ENCODE measurements at places on chromosomes 12 and 14. TPM values are rescaled to one million over a fixed set of nuclear protein-coding genes. Genes with fewer than 3 reads are reported as not detected.

ARMH4 gene
- 11.5 TPM for total RNA-seq

- DNase-seq: peak; percentile 59
Measured at GRCh38 chr12:1318327-1319031, 275.9 kb downstream of the FBXL14 start.

GRCh38 chr12:84276215-84276614 lies 636.4 kb downstream of the SLC6A15 start:
- DNase-seq: no peak

GRCh38 chr14:102020058-102020971 lies 55.9 kb downstream of the DYNC1H1 start:
- DNase-seq: no peak

TMTC1 gene
- 164 TPM for total RNA-seq

ATP5MC2 gene
- 148 TPM for total RNA-seq

NTN4 gene
- 40.3 TPM for total RNA-seq

DNA sequence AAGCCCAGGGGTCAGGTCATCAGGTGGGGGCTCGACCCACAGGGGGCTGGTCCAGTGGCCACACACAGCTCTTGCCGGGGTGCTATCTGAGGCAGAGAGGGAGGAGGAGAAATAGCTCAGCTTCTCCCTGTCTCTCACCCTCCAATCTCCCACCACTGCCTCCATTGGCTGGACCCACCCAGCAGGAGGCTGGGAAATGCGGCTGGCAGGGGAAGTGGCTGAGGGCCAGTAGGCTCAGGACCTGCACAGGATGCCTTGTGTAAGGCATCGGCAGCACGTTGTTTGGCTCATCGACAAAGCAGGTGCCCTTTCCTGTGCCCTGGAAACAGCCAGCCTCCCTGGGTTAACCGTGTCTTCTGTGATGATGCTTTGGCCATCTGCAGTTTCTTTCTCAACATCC lies 58.8 kb upstream of the SLC24A4 start:
- no peak for DNase-seq

DNA sequence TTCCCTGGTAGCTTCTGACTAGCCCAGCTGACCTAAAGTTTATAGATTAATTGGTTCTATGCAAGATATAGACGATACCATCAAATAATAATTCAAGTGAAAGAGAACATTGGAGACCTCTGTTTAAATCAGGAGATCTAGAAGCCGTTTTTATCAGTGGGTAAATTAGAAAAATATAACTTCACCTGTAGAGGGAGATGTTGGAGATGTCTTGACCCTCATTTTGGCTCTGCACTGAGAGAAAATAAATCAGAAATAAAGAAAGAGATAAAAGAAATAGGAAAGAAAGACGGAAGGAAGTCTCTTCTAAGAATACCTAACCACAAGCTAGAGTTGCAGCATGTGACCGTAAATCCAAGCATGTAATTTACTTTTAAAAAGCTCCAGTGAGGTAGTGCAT lies 684.5 kb downstream of the C12orf50 start:
- no peak for DNase-seq

CLEC14A gene
- 47.3 TPM for total RNA-seq

DNA sequence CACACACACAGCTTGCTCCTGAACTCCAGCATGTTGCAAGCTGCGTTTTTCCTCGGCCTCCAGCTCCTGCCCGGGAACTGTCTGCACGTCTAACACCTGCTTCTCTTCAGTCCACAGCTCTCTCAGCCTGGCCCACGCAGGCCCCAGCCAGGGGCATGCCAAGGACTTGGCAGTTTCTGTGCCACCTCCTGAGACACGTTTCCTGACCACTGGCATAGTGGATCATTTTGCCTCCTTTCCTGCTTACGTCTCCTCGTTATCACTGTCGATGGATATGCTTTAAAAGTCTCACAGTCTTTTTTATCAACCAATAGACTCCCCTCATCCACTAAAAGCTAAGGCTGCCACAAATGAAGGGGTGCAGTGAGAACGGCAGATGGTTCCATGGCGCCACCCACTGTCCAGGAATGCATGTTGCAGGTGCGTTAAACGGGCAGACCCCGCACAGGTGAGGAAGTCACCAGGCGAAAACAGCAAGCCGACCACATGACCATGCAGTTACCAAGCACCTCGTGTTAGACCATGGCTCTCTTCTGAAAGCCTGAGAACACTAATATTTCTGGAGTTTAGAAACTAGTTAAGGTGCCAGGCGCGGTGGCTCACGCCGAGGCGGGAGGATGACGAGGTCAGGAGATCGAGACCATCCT lies 14.7 kb upstream of the TEAD4 start:
- peak; percentile 67 for DNase-seq

- no peak for DNase-seq
Measured at GRCh38 chr14:52081964-52082363, 13.1 kb upstream of the NID2 start.

DNA sequence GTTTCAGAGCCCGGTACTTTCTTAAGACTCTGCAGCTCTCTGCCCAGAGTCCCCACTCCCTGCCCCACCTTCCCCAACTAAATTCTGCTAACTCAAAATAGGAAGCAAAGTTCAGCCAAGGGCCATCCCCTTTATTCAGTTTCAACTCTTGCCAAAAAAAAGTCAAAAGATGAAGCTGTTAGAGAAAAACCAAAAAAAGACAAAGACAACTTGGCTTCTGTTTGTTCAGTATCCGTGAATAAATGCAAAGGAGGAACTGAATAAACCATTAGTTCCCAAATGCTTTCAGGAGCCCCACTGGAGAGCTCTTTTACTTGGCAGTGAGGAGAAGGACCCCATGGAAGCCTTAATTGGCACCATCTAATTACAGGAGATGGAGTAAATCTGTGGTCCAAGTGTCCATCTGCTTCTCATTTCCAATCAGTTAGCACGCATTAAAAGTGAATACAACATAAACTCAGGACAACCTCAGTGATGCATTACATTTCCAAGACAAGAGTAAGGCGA lies 155.4 kb upstream of the GZMB start:
- DNase-seq: no peak

- DNase-seq: no peak
Measured at GRCh38 chr12:85552461-85552860, 272.4 kb downstream of the ALX1 start.

DNA sequence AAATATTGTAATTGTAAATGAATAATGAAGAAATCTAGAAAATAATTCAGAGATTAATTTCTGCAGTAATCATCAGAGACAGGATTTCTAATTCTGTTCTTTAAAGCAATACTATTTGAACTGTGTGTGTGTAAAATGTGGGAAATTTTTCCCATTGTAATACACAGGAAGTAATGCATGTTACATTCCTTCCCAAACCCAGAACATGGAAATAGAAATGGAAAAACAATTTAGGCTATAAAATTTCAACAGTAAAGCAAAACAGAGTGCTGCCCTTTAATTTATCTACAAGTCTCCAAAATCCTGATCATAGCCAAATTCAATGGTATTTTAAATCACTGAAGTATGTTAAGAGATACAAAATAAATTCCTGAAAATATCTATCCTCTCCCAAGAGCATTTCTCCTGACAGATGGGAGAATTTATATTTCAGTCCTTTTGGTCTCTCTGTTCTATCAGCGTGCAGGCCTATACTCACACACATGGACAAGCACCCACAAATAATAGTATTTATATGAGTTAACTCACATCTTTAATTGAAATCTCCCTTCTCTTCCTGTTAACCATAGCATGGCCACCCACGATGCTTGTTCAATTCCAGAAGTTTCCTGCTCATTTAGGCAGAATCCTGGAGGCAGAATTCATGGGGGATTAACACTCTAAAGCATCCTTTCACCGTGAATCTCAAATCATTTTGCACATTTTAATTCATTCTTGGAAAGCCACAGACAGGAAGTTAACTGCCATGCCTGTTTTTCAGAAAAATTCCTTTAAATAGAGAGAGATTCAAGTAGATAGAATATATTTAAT lies 1465.4 kb upstream of the FLRT2 start:
- no peak for DNase-seq

DNA sequence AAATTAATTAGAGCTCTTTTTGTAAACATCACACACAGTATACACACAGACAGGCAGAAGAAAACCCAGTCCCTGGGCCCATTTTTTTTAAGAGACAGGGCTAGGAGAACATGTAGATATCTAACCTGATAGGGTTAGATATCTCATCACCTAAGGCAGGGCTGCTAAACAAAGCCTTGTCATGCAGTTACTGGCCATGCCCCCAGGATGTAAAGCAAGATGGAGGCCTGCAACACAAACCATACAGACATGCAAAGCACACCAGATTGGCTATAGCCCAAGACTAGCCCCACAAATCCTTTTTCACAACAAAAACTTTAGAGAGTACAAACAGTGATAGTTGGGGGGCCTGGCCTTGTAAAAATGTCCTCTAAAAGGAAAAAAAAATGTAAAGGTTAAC lies 20.5 kb downstream of the CLEC2A start:
- DNase-seq: no peak

DNA sequence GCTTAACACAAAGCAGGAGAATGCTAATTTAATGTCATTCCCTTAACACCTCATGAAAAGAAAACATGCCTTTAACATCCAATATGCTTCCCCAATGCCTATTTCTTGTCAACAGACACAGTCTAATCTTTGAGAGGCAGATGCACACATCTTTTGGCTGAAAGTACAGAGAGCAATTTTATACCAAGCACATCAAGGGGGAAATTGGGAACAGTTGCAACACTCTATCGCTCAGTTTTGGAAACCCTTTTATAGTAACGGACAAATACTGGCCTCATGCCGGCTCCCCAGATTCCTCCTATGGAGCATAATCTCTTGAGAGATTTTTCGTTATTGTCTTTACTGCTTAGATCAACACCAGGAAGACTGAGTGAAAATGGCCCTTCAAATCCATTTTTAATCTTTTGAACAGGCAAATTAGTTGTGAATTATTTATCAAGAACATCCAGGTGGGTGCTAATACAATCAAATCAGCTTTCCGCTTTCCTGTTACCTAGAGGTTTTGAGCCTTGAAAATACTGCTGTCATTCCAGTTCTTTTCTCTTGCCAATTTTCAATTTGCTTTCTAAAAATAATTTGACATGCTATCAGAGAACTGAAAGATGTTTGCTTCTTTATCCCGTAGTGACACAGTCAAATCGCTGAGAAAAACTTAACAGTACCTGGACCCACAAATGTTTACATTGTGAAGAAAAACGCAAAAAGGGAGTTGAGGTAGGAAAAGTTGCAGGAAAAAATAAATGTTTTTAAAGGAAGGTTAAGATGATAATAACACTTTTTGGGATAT lies 60.7 kb upstream of the CAND1 start:
- no peak for DNase-seq

DNA sequence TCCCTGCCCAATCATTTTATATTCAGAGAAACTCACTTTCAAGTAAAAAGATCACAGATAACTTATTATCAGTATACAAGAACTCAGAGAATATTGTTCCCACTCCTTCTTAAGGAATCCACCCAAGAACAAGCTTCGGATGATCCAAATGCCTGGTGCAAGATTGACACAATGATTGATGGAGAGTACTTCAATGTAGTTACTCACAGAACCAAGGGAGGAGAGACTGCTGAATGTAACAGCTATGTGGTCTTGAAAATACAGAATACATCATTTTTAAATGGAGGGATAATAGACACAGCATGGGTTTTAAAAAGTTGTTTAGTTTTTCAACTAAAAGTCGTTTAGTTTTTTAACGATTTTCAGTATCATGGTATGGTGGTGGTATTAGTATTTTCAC lies 38.4 kb upstream of the SELPLG start:
- DNase-seq: no peak

ABHD4 gene
- 45.2 TPM for total RNA-seq

OR6C65 gene
- not detected for total RNA-seq

- DNase-seq: no peak
Measured at GRCh38 chr14:41606282-41606531, 469 bp upstream of the LRFN5 start.

BDKRB1 gene
- total RNA-seq: 3.6 TPM

DNA sequence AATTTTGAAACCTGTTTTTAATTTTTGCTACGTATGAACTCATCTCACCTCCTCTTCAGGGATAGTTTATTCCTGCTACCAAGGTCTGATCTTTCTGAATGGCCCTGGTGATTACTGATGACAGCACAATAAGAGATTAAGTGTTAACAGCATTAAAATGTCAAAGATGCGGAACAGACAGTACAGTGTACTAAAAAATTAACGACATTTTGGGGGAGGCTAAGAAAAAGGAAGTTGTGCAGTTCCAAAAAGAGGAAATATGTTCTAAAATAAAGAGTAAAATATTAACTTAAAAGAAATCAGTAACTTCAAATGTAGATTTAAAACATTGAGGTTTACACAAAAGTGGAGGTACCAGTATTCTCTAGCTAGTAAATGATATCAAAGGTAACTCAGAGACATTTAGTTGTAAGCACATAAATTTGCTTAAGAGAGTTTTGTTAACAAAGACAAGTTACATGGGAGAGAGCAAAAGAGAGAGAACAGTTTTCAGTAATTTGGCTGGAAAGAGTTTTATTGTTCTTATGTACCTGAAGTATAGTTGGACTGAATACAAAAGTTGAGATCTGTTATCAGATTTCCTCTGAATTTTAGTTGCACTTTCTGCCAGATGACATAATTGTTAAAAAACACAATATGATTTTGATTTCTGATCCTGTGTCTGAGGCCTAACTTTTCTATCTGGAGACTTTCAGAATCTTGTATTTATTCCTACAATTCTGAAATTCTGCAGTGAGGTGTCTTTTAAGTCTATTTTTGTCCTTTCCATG lies 4.2 kb upstream of the CLECL1 start:
- no peak for DNase-seq

GRCh38 chr14:94110552-94111181 lies at the start of gene IFI27:
IFI27 (plus strand) TSS chr14:94110736.
- peak; percentile 75 for DNase-seq

- no peak for DNase-seq
Measured at GRCh38 chr14:75282170-75282554, 3.5 kb downstream of the FOS start.

RPGRIP1 gene
- 0.45 TPM for total RNA-seq

CLEC1B gene
- total RNA-seq: not detected

GPR68 gene
- 1.6 TPM for total RNA-seq

- no peak for DNase-seq
Measured at GRCh38 chr14:104262515-104263514, 124.4 kb downstream of the KIF26A start.

- DNase-seq: no peak
Measured at GRCh38 chr12:14981049-14981448, 8.2 kb downstream of the PDE6H start.

POLE2 gene
- 2.0 TPM for total RNA-seq

DNA sequence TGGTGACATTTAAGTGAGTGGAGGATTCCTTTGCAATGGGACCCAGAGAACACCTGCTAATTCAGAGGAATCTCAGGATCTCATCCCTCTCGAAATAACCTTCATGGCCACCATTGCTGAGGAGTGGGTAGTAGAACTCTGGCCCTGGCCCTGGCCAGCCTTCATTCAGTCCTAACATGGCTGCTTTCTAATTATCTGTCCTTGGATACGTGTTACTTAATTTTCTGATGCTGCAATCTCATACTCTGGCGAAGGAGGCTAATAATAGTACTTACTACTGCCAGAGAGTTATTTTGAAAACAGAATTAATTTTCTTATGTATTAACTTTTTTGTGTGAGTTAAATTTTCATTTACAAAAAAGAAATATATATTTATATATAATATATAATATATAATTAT lies 12.1 kb upstream of the COX6A1 start:
- DNase-seq: no peak

GRCh38 chr12:49923035-49923644 lies 19.4 kb upstream of the FAIM2 start:
- no peak for DNase-seq

- no peak for DNase-seq
Measured at GRCh38 chr12:76311796-76312195, 36.4 kb downstream of the BBS10 start.

Data from sciatic nerve (tissue), 2 donors.